Naive thymus-derived CD4-positive, alpha-beta T cell (primary cell): ENCODE measurements at places on chromosomes 2 and 18. TPM values are rescaled to one million over a fixed set of nuclear protein-coding genes. Genes with fewer than 3 reads are reported as not detected.

Gene STEAP3
- total RNA-seq: 0.10 TPM in 2 replicates

Gene MAP3K19
- total RNA-seq: not detected

Gene LCT
- 0.68 and 0.79 TPM in 2 replicates for total RNA-seq

Gene NETO1
- not detected in 2 replicates for total RNA-seq

DNA sequence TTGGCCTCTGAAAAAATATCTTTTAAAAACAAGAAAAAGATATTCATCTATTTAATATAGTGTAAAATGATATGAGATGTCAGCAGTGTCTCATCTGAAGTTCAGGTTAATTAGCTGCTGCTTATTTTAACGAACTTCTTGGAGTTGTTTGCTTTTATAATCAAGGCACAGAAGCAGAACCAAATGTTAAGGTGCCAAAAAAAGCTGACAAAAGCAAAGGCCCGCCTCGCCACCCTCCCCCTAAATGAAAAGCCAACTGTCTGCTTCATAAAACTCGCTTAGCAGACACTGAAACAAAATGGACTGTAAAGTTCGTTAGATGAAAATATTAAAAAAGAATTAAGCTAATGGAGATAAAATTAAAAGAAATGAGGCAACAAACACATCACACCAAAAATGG, 562.6 kb downstream of the ZEB2 start:
- no peak for DNase-seq

DNA sequence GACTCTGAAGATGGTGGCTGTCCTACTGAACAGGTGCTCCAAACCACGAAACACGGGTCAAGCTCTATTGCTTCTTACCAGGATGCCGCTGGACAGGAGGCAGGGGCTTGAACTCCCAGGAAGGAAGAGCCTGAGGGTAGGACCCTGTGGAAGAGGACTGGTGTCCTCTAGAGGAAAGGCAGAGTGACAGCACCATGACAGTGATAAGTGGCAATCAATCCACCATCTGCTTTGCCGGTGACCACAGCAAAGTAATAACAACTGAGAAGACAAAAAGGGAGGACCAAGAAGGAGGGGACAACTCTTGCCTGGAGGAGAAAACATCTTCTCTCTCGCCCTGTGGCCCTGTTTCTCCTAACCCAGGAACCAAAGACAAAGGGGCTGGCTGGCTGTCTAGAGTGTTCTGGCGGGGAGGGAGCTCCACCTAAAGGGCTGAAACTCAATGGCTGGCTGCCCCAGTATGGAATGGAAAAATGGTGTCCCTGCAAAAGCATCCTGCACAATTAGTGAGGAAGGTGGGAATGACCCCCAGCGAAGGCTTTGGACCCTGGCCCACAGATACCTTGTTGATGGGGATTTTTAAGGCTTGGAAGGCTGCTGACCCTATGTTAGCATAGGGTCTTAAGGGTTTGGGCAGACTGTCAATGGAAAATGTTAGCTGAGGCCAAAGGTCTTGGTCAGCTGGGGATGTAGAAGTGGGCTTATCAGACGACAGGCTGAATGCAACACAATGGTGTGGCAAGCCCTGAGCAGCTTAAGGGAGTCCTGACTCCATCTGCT, 35.4 kb downstream of the PROC start:
- no peak for DNase-seq

- DNase-seq: no peak
Observed at GRCh38 chr2:204356151-204356641, 189.1 kb upstream of the PARD3B start.

- no peak for DNase-seq
Observed at GRCh38 chr18:76472829-76473228, 22.2 kb downstream of the ZNF516 start.

DNA sequence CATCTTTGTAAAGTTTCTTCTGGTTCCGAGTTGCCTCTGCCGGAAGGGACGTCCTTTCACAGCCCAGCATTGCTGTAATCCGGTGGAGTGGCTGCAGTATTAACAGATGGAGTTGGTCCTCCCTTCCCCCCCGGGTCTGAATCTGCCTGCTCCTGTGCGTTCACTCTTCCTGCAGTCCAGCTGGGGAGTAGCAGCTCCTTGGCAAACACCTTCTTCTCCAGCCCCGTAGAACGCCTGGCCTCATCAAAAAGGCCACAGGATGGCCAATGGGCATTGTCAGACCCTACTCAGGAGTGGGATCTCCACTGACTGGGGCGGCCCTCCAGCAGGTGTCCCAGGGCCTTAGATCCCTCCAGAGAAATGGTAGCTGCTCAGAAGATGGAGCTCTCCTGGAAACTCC, 234.0 kb downstream of the FAM210A start:
- no peak for DNase-seq
